ENCODE measurements at places on chromosomes 4 and X. TPM values are rescaled to one million over a fixed set of nuclear protein-coding genes. Genes with fewer than 3 reads are reported as not detected.

DNA sequence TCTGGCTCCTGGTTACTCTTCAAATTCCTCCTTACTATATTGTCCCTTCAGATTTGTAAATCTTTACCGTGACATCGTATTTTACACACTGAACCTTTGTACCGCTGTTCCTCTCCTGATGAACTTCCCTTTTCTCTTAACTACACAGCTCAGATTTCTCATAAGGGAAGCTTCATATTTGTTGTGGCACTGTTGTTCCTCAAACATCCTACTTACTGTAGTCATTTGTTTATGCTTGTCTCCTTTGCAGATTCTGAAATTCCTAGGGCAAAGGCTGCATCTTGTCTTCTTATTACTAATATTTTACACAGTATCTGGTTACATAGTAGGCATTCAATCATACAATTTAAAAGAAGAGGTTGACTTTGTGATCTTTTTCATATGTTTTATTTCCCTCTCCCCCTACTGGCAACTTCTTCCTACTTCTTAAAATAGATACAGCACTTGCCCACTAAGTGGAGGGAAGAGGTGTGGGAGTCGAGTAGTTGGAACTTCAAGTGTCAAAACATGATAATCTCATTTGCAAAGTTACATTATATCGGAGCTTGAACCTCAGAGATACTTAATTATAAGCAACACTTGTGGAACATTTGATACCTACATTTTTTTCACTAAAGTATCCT, 50.0 kb downstream of the TET2 start:
- no peak for DNase-seq

- no peak for DNase-seq
Observed at GRCh38 chr4:102080184-102080583, 265.1 kb downstream of the SLC39A8 start.

Gene MCUB
- polyA plus RNA-seq = 10.1 TPM

DNA sequence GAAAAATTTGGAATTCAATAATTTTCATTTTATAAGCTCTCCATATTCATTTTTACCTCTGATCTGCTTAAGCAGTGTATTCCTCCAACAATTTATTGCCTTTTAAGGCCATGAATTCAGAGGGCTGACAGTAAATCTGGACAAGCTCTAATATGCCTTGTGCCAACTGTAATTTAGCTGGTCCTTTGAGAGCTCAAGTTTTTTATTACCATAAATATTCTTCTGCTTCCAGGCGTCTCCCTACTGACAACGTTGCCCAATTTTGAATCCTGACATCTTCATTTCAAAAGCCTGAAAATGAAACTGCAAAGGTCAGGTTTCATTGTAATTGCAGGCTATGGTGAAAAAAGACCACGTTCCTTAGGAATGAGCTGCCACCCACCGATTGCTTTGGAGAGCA, 95.8 kb upstream of the GEMIN8 start:
- DNase-seq = no peak

GRCh38 chr4:48635310-48635709, 144.8 kb downstream of the FRYL start:
- no peak for DNase-seq

GRCh38 chr4:183873409-183874185, 31.5 kb upstream of the STOX2 start:
- DNase-seq = no peak

GRCh38 chrX:133999031-133999705, 13.8 kb upstream of the GPC3 start:
- peak; percentile 90 for DNase-seq

GRCh38 chrX:21905953-21906352, 34.6 kb upstream of the SMS start:
- no peak for DNase-seq

DNA sequence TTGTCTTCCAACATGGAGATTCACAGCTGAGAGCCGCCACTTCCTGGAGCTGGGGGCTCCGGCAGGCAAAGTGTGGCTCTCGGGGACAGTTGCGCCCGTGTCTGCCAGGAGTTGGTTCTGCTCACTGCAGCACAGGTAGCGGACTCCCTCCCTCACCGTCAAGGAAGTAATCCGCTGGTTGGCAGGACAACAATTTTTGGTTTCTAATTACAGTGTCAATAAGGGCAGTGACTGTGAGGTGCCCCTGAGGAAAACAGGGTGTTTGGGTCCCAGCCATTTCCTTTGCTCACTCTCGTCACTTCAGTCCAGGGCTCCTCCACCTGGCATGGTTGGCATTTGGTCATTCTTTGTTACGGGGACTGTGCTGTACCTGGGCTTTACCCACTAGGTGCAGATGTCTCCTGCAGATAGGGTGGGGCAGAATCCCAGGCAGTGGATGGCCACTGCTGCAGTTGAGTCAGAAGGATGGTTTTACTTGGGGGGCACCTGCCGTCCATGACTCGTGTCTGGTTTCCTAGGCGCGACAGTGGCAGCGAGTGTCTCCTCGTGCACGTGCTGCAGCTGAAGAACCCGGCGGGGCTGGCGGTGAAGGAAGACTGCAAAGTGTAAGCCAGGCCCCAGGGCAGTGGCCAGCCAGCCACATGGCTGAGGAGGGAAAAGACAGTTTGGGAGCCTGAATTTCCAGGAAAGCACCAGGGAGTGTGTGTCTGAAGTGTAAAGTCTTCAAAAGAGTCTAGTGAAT, 32.1 kb upstream of the CLCN4 start:
- DNase-seq = no peak

DNA sequence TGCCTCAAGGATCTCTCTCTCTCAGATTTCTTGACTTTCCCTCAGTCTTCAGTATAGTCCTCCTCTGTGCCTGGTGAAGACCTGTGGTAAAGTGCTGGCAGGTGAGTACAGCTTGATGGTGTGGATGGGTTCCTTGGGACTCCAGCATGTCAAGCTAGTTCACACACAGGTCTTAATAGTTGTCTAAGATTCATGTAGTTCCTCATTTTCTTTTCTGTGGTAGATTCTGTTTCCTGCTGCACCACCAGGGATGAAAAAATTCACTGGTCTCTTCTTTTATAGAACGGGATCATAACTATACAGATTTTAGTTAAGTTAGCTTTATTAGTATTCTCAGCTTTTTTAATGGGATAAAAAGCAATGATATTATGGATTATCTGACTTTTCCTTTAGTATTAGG, 32.5 kb upstream of the PAQR3 start:
- DNase-seq = no peak

Gene SPANXD
- polyA plus RNA-seq = not detected

DNA sequence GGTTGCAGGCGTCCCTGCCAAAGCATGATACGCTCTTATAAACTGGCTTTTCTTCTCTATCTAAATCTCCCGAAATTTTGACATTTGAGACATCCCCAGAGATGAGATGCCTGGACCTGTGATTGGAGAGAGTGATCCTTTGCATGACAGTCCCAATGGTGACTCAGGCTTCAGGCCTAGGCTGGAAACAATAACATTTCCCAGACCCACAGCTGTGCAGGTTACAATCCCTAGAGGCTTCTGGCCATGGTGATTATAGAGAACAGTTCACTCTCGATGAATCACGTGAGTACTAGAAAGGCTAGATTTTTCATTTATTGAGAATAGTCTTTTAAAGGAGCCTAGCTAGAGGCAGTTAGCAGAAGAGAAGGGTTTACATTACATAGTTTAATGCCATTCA, 75.9 kb downstream of the SPATA18 start:
- DNase-seq = no peak

Gene CXCL1
- polyA plus RNA-seq = 43.5 TPM

Gene RHOXF2B
- not detected for polyA plus RNA-seq

GRCh38 chrX:36963069-36963808, 44.9 kb upstream of the FAM47C start:
- no peak for DNase-seq

DNA sequence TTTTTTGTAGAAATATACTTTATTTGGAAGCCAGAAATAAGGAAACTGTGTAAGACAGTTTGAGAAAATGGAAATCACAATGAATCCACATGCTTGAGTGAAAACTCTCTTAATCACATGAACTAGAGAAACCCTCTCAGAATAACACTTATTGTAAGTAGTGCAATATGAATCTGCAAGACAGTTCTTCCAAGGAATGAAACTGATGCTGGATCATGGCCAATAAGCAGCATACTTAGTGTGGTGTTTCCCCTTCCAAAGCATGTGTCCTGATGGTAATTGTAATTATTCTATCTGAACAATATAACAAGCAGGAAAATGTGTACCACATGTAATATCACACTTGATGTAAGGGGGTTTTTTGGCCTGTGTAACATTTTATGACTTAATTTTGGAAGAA, 1870.5 kb upstream of the TENM3 start:
- DNase-seq = peak; percentile 73

Gene RBM46
- polyA plus RNA-seq = 0.06 TPM

Gene TGIF2LX
- not detected for polyA plus RNA-seq

Gene ETDA
- polyA plus RNA-seq = not detected

- DNase-seq = no peak
Observed at GRCh38 chr4:84126061-84126787, 372.9 kb downstream of the NKX6-1 start.

DNA sequence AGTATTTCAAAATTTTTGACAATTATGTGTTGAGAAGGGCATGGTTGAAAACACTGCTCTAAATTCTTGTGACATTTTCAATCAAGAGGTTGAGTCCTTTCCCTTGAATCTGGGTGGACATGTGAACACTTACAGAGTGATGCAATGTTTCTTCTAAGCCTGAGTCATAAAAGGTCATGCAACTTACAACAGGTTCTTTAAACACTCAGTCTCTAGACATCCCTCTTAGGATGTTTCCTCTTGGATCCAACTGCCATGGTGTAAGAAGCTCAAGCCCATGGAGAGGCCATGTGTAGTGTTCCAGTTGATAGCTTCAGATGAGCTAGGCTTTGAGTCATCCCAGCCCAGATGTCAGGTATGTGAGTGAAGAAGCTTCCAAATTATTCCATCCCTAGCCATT, 232.2 kb upstream of the MAOA start:
- DNase-seq = no peak

DNA sequence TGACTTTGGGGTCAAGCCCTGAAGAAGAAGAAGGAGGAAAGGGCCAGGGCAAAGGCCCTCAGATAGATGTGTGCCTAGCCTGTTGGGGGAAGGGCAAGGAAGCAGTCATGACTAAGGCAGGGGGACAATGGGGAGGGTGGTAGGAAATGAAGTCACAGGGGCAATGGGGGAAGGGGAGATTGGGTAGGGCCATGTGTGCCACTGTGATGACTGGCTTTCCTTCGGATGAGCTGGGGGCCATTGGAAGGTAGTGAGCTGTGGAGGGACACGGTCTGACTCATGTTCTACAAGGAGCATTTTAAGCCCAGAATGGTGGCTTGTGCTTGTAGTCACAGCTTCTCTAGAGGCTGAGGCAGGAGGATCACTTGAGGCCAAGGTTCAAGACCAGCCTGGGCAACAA, 642.0 kb downstream of the MID1IP1 start:
- no peak for DNase-seq

GRCh38 chrX:153560000-153560399, 38.9 kb downstream of the CCNQ start:
- no peak for DNase-seq

GRCh38 chr4:1559896-1560650, 124.0 kb downstream of the FAM53A start:
- no peak for DNase-seq

- peak; percentile 89 for DNase-seq
Observed at GRCh38 chr4:154399259-154399974, 92.2 kb downstream of the DCHS2 start.

DNA sequence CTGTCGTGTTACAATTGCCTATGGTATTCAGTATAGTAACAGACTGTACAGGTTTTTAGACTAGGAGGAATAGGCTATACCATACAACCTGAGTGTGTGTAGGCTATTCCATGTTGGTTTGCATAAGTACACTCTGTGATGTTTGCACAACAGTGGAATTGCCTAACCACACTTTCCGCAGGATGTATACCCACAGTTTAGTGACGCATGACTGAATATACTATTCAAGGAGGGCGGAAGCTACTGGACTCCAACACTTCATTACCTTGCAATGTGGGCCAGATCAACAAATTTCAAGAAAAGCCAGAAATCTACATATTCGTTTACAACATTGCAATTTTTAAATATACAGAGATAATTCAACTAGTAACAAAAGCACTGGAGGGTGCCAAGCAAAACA, 317.2 kb downstream of the PDGFC start:
- DNase-seq = no peak

- DNase-seq = peak; percentile 6
Observed at GRCh38 chrX:48794911-48795515, 6.9 kb upstream of the HDAC6 start.

GRCh38 chrX:68133181-68133580, 300.1 kb downstream of the OPHN1 start:
- no peak for DNase-seq

- no peak for DNase-seq
Observed at GRCh38 chr4:107255114-107255513, 219.0 kb upstream of the DKK2 start.

DNA sequence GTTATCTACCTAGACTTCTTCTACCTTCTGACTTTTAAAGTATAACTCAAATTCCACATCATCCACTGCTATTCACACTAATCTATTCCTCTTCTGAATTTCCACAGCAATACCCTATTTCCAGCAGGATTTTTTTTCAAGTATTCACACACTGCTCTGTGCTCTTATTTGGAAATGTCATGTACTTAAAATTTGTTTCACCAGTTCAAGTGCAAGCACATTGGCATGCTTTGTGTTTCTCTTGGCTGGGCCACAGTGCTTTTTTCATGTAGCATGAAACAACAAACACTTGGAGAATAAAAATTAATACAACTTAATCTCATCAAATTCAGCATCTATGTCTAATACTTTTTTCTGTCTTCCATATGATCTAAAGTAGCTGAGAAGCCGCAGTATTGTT, 161.8 kb upstream of the PCDH18 start:
- no peak for DNase-seq

DNA sequence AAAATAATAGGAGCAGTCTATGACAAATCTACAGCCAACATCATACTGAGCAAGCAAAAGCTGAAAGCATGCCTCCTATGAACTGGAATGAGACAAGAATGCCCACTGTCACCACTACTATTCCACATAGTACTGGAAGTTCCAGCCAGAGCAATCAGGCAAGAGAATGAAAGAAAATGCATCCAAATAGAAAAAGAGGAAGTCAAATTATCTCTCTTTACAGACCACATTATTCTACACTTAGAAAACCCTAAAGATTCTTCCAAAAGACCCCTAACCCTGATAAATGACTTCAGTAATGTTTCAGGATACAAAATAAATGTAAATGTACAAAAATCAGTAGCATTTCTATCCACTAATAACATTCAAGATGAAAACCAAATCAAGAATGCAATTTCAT, 249.0 kb downstream of the STK32B start:
- no peak for DNase-seq

Gene HMX1
- polyA plus RNA-seq = not detected

DNA sequence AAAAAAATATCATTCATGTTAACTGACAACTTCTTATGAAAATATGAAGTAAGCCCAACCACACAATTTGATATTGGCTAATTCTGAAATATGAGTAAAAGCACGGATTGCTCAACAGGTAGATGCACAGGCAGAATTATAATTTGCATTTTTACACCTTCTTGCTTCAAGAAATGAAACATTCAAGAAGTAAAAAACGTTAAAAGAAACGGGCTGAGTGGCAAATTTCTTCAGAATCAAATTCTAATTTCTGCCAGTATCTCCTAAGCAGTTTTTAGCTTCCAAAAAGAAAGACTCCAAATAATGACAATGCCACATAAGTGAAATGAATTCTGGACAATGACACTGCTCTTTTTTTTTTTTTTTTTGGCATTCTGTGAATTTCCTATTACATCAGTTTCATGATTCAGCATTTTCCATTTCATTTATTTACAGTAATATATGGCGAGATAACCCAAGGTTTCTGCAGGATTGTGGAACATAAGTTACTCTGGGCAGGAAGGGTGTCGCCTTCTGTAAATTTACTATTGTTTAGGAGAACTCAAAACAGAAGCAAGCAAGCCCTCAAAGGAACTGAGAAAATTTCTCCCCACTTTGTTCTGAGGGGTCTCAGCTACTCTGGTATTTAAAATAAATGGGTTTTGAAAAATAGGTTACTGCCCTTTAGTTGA, 1.4 kb downstream of the SEL1L3 start:
- no peak for DNase-seq

Data from lung (tissue), 17 donors.